ENCODE measurements at places on chromosomes 2 and 18.

- H3K36me3 ChIP-seq: no peaks in the 10 kb centered on the region
- no peak overlapping the region for H3K4me3 ChIP-seq
- H3K4me1 ChIP-seq: peaks cover 27% of the 10 kb centered on the region
- no peak for DNase-seq
Measured at GRCh38 chr2:153875801-153876466, 4.2 kb downstream of the GALNT13 start.

DNA sequence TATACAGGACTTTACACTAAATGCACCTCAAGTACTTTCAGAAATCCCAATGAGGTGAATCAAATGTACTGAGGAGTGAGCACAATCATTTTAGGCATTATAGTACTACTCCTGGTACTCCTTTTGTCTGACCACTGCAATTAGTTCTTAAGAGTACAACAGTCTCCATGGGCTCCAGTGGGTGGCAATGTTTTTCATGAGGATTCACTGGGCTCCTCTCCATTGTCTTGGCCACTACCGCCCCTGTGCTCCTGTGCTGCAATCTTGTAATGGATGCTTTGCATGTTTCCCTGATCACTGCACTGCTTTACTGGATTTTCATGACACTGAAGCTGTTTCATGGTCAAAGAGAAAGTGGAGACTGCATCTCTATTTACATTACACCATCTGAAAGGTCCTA, 268.5 kb upstream of the ZSWIM2 start:
- H3K36me3 ChIP-seq: no peaks in the 10 kb centered on the region
- H3K4me3 ChIP-seq: no peak overlapping the region
- no peak overlapping the region for H3K27ac ChIP-seq
- DNase-seq: no peak

DNA sequence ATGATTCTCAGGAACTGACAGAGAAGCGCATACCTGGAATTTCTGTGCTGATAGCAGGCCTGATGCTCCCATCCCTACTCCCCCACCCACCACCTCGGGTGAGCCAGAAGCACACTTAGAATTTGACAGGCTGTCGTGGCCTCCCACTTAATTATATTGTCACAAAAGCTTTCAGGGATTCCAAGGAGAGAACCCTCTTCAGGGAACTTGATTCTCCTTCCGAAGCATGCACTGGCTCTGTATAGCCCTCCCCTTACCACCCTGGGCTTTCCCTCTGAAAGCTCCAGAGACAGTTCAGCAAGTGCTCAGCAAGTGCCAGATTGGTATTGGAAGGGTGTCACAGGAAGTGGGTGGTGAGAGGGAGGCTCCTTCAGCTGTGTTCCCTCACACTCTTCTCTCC, 252.5 kb upstream of the SIX2 start:
- no peak for DNase-seq
- no peak overlapping the region for H3K4me3 ChIP-seq
- H3K4me1 ChIP-seq: no peaks in the 10 kb centered on the region
- no peaks in the 10 kb centered on the region for H3K27me3 ChIP-seq

GRCh38 chr2:85288244-85288725, 39.5 kb downstream of the TGOLN2 start:
- no peak for DNase-seq
- H3K27me3 ChIP-seq: no peaks in the 10 kb centered on the region
- no peak overlapping the region for H3K4me3 ChIP-seq
- H3K4me1 ChIP-seq: no peaks in the 10 kb centered on the region

GRCh38 chr2:1987379-1987778, 243.1 kb upstream of the PXDN start:
- no peak overlapping the region for H3K27ac ChIP-seq
- no peak for DNase-seq
- no peaks in the 10 kb centered on the region for H3K4me1 ChIP-seq
- H3K4me3 ChIP-seq: no peak overlapping the region
- no peaks in the 10 kb centered on the region for H3K27me3 ChIP-seq
